Left colon (tissue), 2 donors: ENCODE measurements at places on chromosomes 5 and 9. TPM values are rescaled to one million over a fixed set of nuclear protein-coding genes. Genes with fewer than 3 reads are reported as not detected.

- DNase-seq = no peak
These were observed 13.8 kb downstream of the PROP1 start for GRCh38 chr5:177982072-177982727.

PROB1 gene
- total RNA-seq = 0.42 TPM

GRCh38 chr9:93823245-93824072 is 131.7 kb downstream of the BARX1 start:
- DNase-seq = no peak

ST6GALNAC4 gene
- 37.5 TPM for total RNA-seq

DNA sequence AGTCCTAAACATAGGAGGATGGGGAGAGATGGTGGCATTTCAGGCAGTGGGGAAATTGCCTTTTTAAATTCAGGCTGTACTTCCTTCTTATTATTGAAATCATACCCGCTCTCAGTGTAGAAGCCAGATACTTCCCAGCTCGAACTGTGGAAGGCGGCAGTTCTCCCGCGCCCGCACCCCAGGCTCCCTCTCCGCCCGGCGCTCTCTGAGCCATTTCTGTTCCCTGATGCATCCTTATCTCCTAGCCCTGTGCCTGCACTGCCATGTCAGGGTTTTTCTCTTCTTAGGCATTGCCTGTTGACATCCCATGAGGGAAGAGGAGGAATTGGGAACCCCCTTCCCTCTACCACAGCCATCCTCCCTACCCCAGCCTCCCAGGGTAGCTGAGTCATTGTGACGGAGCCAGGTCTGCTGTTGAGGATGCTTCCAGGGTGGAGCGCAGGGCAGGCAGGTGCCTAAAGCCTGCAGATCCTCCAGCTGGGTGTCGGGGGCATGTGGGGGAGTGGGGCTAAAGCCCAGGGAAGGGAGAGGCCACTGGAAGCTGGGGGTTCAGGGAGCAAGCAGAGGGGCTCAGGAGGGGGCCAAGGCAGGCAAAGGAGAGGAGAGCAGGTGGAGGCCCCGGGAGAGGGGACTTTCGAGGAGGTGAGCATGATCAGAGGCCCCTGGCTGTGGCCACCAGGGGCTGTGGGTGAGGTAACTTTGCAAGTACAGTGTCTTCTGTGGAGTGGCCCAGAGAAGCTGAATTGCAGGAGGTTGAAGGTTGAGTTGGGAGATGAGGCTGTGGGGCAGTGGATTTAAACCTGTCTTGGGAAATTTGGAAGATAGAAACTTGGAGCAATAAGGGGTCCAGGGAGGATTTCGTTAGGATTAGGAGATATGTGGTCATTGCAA is 16.2 kb downstream of the LAMC3 start:
- no peak for DNase-seq

OTP gene
- total RNA-seq = not detected

DNA sequence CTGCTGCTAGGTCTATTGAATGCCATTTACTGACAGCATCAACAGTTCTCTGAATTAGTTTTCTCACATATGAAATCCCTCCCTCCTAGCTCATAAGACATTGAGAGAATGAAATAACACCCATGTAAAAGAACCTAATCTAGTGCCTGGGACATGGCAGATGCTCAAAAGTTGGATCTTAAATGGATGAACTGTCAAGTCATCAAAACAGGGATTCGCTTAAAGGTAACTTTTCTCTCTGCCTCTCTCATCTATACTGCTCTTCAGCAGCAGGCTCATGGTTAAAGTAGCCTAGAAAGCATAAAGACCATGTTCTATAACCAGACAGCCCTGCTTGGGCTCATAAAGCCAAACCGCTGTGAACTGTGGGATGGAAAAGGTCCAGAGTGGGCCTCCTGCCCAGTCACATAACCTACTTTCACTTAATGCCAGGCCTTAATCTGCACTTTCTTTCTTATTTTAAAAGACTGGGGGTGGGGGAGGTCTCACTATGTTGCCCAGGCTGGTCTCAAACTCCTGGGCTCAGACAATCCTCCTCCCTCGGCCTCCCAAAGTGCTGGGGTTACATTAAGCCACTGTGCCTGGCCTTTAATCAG is 3.7 kb downstream of the TMEM245 start:
- DNase-seq = no peak

DNA sequence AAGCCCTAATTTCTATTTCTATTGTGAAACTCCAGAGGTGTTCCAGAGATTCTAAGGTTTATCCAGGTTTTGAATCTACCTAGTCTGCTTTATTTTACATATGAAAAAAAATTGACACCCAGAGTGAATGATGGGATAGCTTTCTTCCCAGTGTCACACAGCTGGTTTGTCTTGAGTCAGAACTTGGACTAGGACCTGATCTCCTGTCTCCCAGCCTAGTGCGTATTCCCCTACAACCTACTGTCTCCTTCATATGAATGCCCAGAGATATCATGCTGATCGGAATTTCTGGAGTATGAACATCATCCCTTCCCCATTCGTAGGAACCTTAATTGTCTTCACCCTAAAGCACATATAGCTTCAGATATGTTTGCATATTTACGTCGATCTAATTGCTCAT is 524.2 kb downstream of the SPATA31D1 start:
- DNase-seq = no peak
